K562 (cell line): ENCODE measurements at places on chromosomes 11 and 22.

GRCh38 chr11:104943561-104943960, 24.8 kb downstream of the CASP4 start:
- DNase-seq = no peak

GRCh38 chr11:121105063-121105480, 4.0 kb downstream of the TECTA start:
- no peak for DNase-seq

- DNase-seq = no peak
Measured at GRCh38 chr11:9301720-9302119, 12.7 kb downstream of the TMEM41B start.

- no peak for DNase-seq
Measured at GRCh38 chr22:46783721-46784120, 21.3 kb downstream of the TBC1D22A start.

DNA sequence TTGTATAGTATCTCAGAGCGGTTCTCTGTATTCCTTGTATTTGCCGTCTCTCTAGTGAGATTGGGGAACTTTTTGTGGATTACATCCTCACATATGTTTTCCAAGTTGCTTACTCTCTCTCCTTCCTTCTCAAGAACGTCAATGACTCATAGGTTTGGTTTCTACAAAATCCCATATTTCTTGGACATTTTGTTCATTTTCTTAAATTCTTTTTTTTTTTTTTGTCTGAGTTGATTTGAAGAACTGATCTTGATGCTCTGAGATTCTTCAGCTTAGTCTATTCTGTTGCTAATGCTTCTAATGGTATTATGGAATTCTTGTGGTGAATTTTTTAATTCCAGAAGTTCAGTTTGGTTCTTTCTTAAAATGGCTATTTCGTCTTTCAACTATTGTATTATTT, 28.4 kb upstream of the SLN start:
- DNase-seq = no peak

GRCh38 chr11:122103726-122104125, 12.3 kb downstream of the BLID start:
- no peak for DNase-seq

GRCh38 chr11:83326326-83326725, 40.2 kb upstream of the CCDC90B start:
- DNase-seq = no peak

DNA sequence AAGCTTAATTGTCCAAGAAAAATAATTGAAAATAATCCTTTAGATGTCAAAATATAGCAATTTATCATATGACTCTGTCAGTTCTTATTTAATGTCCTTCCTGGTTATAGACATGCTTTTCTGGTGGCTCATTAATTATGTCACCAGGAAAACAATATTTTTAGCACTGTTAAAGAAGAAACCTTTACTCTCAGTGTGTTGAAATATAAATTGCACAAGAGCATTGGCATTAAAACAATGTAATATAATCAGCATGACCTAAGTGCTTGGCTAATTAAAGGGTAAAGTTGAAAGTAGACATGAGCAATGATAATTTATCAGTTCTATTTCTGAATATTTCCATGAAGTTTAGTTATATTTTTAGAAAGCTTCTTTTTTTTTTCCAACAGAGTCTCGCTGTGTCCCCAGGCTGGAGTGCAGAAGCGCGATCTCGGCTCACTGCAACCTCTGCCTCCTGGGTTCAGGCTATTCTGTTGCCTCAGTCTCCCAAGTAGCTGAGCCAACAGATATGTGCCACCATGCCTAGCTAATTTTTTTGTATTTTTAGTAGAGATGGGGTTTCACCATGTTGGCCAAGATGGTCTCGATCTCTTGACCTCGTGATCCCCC, 232.3 kb downstream of the JRKL start:
- no peak for DNase-seq
